Left ventricle myocardium superior (tissue), 1 donor: ENCODE measurements at places on chromosomes 11 and 22.
A peak's percentile ranks its signal among the peaks of the same experiment; 100 is the strongest.

- no peak for DNase-seq
Observed at GRCh38 chr11:705646-706438, at the start of gene EPS8L2. EPS8L2 (plus strand) TSS chr11:706231; CDS start chr11:709408, 3,177 bp downstream.

DNA sequence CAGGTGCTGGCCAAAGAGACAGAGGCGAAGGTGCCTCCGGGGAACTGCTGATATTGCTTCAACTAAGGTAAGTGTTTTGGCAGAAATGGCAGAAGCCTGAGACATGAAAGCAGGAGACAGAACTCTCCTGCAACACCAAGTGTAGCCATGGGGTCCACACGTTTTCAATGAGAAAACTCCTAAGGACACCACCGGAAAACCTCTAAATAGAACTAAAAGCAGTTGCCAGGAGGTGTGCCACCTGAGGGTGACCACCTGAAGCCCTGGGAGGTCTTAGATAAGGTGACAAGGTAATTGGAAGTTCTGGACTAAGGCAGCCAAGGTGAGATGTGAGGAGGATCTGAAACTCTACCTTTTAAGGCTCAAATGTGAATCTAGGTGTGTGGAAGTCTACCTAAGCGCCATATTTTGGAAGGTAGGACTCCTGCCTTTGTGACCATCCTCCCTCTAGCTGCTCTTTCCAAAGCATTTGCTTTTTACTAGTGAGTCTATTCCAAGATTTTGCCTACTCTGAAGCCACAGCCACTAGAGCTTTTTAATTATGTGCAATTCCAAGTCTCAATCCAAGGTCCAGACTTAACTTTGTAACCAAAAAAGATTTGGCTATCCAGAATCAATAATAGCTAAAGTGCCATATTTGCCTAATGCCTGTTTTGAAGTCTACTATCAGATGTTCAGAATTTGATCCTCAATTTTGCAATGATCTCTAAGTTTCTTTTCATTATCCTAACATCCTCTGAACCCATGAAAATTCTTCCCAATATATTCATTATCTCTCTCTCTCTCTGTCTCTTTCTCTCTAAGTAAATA, 4.5 kb upstream of the ZC3H12C start:
- no peak for DNase-seq

- DNase-seq, result no peak
Observed at GRCh38 chr11:89205378-89205777, 27.7 kb downstream of the TYR start.

GRCh38 chr22:42768385-42769035, 47.8 kb upstream of the A4GALT start:
- DNase-seq, result no peak

DNA sequence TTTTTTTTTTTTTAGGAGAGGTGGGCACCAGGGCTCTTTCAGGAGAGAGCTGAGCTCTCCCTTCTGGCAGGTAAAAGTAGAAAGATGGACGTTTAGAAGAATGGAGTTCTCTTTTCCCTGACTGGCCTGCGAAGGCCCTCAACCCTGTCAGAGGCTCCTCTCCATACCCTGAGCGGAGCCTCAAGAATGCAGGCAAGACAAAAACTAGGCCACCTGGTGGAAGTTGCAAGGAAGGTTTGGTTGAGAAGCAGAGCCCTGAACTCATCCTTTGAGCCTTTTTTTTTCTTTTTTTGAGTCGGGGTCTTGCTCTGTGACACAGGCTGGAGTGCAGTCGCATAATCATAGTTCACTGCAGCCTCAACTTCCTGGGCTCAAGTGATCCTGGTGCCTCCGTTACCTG, 1.4 kb downstream of the OTOG start:
- DNase-seq, result no peak

GRCh38 chr22:32810555-32811133, 9.1 kb downstream of the TIMP3 start:
- no peak for DNase-seq

- DNase-seq, result no peak
Observed at GRCh38 chr11:6717426-6717825, 34.3 kb upstream of the MRPL17 start.

DNA sequence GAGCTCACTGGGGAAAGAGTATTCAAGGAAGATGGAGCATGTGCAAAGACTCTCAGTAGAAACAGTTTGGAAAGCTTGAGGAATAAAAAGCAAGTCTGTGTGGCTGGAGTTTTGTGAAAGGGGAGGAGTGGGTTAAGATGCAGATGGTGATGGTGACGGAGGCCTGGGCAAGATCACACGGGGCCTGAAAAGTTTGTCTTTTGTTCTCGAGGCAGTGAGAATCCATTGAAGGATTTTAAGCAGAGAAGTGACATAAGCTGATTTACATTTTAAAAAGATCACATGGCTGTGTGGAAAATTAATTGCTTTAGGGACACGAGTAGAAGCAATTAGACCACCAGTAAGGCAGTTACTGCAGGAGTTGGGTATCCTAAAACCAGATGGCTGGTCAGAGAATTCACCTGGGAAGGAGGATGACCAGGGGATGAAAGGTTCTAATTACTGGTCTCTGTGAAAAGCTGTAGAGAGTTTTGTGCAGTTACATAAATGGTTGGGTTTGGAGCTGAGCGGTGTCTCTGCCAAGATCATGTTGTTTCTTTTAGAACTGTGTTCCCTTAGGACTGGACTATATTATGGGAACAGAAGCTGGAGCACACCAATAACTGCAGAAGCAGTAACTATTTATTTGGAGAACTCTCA, 7.1 kb downstream of the RRP8 start:
- no peak for DNase-seq

DNA sequence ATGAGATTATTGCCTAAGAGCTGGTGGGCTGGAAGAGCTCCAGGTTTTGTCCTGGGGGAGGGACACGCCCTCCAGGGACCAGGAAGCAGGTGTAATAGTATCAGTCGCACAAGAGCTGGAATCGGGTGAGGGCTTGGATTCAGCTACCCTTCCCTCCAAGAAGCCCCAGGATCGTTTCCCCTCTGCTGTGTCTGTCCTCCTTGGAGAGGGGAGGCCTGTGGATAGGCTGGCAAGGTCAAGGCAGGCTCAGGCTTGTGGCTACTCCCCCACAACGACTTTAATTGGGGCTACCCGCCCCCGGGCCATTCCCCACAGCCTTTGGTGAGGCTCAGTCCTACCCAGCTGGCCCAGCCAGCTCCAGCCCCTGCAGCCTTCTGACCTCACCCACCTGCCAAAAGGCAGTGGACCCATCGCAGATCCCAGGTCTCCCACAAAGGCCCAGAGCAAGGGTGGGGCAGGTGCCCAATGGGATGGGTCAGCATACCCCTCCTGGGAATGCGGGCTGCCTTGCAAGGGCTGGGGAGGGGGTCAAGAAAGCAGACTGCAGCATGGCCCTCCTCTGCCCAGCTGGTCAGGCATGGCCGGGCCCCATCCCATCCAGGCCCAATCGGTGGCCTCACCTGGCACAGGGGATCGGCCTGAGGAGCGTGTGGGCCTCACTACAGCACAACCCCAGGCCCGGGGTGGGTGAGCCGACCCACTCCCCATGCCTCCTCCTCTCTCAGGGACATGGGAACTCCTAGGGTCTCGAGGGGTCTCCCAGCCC, 1.0 kb downstream of the CTSD start:
- peak; percentile 64 for DNase-seq
